ENCODE measurements at places on chromosomes 16 and 17.

DNA sequence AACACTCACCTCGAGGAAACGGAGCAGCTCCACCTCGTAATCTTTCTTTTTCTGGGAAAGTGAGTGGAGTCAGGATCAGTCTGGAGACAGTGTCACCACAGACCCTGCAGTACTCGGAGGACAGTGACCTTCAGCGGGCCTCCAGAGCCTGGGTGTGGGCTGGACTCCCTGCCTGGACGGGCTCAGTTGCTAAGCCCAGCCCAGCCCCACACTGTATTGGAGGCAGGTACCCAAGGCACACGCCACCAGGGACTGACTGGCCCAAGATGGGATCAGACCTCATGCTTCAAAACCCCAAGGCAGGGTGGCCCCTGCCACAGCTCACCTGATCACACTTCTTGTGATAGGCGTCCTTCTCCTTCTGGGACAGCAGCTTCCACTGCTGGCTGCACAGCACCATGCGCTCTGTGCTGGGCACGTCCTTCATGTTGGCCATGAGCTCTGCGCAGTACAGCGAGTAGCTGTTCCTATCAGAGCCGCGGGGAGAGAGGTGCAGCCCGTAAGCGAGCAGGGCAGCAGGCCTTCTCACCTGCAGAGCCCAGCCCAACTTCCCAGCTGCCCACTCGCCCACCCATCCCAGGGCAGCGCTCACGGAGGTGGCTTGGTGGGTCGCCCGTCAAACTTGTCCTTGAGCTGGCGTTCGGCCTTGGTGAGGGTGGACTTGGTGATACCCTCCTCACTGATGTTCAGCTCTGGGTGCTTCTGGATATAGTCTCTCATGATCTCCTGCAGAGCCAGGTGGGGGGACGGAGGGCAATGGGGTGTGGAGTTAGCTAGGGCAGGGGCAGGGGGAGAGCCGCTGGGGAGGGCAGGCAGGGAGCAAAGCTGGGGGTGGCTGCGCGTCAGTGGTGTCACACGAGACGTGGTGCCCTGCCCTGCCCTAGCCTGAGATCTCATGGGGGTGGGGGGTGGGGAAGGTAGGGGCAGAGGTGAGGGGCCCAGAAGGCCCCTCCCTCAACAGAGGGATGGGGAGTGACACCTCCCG is 7.9 kb downstream of the UBTF start:
- DNase-seq = no peak

GRCh38 chr16:3259836-3260235 is 3.4 kb upstream of the MEFV start:
- DNase-seq = no peak

DNA sequence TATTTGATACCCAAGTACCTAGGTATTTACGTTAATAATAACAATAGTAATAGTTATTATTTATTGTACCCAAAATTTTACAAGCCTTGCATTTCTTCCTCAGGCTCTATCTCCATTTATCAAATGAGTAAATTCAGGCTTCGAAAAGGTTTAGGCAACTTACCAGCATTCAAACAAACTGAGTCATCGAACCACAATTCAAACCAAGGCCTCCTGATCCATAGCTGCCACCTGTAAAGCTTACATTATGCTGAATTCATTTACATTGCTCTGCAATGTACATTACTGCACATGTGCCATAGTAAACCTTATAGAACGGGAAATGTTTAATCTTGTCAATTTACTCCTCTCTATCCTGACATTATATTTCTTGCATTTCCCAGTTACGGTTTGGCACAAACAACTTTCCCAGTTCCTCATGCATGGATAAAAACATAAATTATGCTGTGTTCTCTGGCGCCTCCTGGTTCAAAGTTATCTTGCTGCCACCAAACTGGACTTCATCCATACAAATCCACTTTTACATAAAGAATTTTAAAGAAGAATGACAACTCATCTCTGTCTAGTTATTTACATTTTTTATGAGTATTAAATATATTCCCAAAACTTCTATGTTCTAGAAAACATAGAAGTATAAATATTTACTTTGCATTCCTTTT is 360.6 kb upstream of the SOX9 start:
- peak; percentile 59 for DNase-seq

- peak; percentile 85 for DNase-seq
Observed at GRCh38 chr17:19867329-19868078, at the start of gene ULK2. TSS of gene ULK2 (minus strand) at chr17:19867936. CDS start at chr17:19867417, 519 bp downstream.

DNA sequence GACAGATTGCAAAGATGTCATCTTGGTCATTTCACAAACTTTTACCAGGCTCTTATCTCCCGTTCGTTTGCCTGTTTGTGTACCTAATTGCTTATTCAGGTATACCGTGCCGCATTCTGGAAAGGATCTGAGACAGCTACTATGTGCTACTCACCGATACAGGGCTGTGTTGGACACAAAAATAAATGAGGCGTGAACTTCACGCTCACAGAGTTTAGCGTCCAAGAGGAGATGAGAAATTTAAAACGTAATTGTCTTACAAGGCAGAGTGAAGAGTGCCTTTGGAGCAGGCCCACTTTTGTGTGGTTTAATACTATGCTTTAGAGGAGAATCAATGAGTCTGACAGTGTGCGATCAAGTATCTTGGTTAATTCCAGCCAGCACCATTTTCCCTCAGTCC is 26.7 kb downstream of the MAF start:
- no peak for DNase-seq

- DNase-seq = peak; percentile 88
Observed at GRCh38 chr16:48409839-48410632, 24.8 kb upstream of the SIAH1 start.

DNA sequence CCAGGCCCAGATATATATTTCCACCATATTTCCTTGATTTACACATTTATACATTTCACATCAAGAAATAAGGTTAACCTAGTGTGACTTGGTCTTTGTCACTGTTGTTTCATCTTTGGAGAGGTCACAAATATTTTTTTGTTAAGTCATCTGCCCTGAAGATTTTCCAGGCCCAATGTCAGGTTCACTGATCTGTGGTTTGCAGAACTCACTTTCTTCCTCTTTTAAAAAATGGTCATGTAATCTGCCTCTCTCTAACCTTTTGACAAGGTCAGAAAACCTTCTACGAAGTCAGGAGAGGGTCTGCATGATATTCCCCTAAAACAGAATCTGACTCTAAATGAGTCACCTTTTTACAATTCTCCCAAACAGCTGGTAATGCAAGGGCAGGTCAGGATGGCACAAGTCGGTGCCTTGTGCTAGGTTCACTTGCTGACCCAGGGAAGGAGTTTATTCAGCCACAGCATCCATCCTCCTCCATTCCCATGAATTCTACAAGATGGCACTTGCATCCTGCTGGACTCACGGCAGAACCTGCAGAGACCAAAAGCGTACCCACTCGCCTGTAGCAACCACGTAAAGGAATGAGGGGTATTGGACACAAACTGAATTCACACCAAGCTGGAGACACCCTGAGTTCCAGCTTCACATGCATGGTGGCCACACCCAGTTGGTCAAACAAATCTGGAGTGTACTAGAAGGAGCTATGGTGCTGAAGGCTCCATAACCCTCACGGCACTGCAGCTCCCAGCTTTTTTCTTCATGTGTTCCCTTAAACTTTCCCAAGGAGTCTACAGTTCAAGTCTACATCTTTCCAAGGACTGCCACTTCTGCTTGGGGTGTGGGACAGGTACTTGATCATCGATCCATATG is 1.6 kb upstream of the KIAA0513 start:
- no peak for DNase-seq

DNA sequence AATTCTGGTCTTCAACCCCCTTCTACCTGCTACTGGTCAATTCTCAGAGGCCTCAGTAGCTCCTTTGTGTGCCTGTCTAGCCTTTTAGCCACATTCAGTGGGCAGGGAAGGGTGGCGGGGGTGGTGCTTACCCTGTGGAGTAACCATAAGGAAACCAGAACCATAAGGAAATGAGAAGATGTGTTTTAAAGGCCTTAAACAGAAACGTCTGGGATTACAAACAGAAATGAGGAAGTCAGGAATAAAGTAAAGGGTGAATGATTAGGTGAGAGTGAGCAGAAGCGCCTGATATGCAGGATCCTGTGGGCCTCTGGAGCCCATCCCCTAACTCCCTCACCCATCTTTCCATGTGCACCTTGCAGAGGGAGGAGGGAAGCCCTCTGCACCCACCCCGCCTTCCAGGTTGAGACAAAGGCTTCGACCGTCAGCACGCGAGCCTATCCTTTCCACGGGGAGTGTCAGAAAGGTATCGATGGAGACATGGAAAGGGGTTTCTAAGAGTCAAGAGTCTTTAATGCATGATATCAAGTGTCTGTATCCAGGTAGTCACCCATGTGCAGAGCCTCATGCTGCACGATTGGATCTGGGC is 20.4 kb downstream of the KIAA0513 start:
- DNase-seq = no peak

DNA sequence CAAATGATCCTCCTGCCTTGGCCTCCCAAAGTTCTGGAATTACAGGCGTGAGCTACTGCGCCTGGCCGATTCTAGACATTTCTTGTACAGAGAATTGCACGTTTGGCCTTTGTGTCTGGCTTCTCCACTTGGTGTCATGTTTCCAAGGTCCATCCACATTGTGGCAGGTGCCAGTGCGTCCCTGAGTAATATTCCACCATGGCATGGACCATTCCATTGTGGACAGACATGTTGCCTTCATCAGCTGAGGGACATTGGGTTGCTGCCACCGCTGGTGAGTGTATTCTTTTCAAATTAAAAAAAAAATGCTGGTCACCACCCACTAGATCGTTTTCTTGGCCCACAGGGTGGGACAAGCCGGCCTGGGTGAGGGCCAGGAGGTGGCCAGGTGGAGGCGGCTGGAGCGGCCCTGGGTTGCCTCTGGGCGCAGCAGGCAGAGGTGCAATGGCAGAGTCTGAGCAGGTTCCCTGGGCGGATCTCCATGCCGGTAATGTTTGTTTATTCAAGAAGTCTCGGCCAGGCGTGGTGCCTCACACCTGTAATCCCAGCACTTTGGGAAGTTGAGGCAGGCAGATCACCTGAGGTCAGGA is 274.1 kb downstream of the SEC14L1 start:
- DNase-seq = no peak

- DNase-seq = no peak
Observed at GRCh38 chr17:1710807-1711553, 803 bp upstream of the TLCD2 start.

DNA sequence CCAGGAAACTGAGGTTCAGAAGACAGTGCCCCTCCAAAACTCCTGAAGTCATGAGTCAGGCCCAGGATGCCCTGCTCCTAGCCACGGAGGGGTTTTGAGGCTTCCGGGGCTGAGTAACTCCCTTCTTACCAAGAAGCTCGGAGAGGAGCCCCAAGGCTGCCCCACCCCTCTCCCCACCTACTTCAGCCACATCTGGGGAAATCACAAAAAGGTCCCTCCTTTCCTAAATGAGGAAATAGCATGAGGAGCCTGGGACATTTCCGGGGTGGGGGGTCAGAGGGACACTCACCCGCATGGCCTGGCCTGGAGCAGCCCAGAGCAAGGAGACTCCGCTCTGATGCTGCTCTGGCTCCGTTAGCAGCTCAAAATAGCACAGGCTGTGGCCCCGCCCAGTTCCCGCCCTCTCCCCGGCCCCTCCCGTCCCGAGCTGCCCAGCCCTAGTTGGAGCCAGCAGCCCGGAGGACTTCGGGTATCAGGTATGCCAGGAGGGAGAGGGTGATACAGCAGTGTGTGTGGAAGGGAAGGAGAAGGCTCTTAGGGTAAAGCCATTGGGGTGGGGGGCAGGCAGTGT is 40.1 kb downstream of the MYO18A start:
- peak; percentile 60 for DNase-seq

DNA sequence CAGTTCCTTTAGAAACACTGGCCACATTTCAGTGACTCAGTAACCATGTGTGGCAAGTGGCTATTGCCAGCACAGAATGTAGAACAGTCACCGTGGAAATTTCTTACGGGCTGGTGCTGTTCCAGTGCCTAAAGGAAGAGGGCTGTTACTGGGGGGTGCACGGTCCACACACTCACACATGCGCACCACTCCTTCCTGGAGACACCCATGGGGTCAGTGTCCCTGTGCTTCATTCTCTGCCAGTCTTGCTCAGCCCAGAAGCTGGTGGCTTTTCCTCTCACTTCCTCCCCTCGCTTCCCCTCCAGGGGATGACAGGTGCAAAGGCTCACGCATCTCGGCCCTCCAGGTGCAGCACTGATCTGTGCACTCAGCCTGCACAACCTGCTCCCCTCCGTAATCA is 115.6 kb downstream of the CCDC182 start:
- DNase-seq = no peak

DNA sequence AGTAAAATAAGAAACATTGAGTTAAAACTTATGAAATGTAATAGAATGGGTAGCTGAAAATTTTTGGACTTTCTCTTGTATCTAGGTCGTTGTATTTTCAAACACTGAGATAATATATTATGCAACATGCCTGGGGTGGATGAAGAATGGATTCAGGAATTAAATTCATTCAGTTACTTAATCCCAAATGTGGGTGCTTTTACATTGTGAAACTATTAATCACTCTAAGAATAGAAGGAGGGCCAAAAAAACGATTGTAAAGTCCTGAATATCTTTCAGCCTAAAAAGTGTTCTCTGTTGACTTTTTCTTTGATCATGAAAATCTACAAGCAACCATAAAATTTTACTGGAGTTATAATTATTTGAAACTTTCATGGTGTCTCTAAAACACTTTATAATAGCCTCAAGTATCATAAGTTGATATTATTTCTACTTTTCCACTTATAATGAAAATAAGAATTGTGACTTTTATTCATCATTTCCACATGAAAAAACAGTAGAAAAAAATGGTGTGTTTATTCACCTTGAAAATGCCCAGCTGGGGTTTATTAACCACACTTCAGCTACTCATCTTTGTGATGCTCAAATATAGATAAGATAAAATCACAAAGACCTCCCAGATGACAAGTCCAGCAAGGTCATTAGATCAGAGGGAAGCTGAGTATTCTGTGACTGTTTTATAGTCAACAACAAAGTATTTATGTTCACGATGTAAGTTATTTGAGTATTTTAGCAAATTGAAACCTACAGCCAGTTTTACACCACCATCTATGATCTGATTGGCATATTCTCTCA is 619.9 kb upstream of the SOX9 start:
- peak; percentile 55 for DNase-seq

- DNase-seq = no peak
Observed at GRCh38 chr17:79954281-79955166, 81.1 kb downstream of the TBC1D16 start.

- no peak for DNase-seq
Observed at GRCh38 chr17:44688675-44689476, 700 bp downstream of the CCDC43 start.

- DNase-seq = no peak
Observed at GRCh38 chr17:70270554-70270953, 101.2 kb downstream of the KCNJ2 start.

Measured in fibroblast of skin of right quadriceps (primary cell).